Left ventricle myocardium inferior (tissue), 1 donor: ENCODE measurements at places on chromosomes 13 and 19. TPM values are rescaled to one million over a fixed set of nuclear protein-coding genes. Genes with fewer than 3 reads are reported as not detected.

The NAPA gene
- total RNA-seq = 120 TPM

The KLK4 gene
- total RNA-seq = not detected

The SPRED3 gene
- total RNA-seq = 0.71 TPM

The PGLYRP1 gene
- not detected for total RNA-seq

The PRKD2 gene
- total RNA-seq = 7.9 TPM

The GAPDHS gene
- not detected for total RNA-seq

The SBK2 gene
- total RNA-seq = 6.5 TPM

The TMTC4 gene
- 6.2 TPM for total RNA-seq

The BCAM gene
- total RNA-seq = 91.9 TPM

The ANKLE1 gene
- 0.11 TPM for total RNA-seq

The ZNF433 gene
- total RNA-seq = 3.4 TPM

GRCh38 chr13:33787051-33787591, 30.8 kb upstream of the RFC3 start:
- no peak for DNase-seq

DNA sequence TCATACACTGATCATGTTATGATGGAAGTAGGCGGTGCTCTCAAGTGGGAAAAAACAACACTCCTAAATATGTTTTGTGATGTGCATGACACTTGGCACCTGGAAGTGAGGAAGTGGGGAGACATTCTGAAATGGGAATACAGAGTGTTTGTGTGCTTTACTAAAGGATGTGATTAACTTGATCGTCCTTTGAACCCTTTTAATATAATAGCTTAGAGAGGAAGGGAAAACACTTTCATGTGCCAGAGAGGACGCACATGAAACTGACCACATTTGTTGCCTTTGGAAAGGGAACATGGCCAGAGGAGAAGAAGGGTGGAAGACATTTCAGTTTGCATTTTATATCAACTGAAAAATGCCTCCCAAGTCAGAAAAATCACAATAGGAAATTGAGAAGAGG, 31.4 kb downstream of the SMAD9 start:
- DNase-seq = no peak

DNA sequence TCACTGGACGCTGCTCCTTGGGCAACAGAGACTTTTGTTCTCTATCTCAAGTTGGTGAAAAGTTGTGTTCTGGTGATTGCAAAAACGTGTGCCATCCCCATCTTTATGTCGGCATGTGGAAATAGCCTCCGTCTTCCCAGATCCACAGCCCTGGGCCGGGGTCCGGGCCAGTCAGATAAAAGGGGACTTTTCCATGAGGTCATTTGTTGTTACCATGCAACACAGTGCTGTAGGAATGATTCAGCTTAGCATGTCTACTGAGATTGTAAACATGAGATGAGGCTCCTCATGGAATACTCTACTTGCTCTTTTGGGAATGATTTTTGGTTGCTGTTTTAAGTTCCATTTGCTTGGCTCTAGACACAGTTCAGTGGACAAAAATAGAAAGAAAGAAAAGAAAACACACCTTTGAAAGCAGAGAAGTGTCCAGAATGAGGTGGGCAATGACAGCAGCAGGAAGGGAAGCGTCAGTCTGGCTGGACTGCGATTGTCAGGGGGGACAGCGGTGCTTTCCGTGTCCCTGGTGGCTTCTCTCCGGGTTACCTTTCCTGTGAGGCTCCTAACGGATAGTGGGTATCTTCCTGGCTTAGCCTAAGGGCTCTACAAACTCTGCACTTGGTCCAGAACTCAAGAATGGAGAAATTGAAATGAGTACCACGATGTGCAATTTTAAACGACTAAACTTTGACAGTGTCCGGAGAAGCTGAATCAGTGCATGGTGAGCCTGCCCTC, 91.6 kb downstream of the TEX29 start:
- DNase-seq = no peak

DNA sequence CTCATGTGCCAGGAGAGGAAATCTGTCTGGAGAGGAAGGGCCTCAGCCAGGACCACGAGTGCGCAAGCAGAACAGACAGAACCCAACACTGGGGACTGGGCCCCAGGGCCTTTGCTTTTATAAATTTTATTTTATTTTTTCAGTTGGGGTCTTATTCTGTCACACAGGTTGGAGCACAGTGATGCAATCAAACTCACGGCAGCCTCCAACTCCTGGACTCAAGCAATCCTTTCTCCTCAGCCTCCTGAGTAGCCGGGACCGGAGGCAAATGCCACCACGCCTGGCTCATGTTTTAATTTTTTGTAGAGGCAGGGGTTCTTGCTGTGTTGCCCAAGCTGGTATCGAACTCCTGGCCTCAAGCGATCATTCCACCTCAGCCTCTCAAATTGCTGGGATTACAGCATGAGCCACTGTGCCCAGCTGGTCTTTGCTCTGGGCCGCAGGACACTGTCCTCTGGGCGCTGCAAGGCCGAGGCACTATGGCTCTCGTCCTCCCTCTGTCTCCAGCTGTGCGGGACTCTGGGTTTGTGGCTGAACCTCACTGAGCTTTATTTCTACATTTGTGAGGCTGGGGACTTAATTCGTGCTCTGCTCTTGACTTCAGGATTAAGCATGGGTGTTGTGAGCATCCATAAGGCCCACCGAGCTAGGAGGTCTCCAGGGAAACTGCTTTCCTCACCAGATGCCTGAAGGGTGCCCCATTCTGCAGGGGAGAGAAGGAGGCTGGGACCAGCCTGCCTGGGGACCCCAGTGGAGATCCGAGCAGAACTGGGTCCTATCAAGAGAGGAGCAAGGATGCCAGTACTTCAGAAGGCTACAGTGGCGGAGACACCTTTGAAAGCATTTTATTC, 144.2 kb upstream of the VSTM2B start:
- DNase-seq = no peak

- DNase-seq = no peak
Observed at GRCh38 chr19:29376855-29377354, 148.9 kb upstream of the VSTM2B start.

GRCh38 chr19:15443325-15443724, 6.4 kb downstream of the WIZ start:
- DNase-seq = no peak

- DNase-seq = no peak
Observed at GRCh38 chr13:52878831-52879230, 30.4 kb upstream of the PCDH8 start.

DNA sequence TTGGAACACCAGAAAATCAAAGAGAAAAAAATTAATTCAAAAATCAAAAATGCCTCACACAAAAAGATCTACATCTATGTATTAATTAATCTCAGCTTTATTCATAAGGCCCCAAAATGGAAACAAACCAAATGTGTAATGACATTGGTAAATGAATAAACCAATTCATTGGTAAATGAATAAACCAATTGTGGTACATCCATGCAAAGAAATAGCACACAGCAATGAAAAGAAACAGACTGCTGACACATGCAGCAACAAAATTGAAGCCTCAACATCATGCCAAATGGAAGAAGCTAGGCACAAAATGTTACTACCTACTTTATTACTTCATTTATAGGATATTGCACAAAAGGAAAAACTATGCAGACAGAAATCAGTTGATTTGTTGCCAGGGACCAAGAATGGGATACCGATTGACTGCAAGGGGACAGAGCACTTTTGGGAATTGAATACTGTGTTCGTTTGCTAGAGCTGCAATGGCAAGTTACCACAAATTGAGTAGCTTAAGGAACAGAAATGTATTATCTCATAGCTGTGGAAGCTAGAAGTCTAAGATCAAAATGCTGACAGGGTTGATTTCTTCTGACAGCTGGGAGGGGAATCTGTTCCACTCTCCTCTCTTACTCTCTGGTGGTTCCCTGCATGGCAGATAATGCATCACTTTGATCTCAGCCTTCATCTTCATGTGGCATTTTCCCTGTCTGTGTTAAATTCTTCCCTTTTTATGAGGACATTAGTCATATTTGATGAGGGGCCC, 252.8 kb downstream of the RFC3 start:
- DNase-seq = no peak

GRCh38 chr13:34816245-34816884, 125.7 kb upstream of the NBEA start:
- DNase-seq = no peak

DNA sequence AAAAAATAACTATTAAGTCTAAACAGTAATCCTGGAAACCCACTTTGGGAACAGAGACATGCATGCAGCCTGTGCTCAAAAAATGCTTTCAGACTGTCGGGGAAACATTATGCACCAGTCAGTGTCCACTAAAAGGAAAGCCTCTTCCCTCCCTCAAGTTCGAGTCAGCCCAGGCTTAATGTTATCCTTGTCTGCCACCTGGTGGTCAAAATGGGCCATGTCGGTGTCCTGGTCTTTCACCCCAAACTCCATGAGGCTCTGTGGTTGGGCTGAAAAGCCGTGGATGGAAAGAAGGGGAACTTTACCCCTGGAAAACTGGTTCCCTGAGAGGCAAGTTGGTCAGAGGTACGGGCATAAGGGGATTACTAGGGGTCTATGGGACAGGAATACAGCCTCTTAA, 88.4 kb upstream of the ZNF492 start:
- peak; percentile 22 for DNase-seq

DNA sequence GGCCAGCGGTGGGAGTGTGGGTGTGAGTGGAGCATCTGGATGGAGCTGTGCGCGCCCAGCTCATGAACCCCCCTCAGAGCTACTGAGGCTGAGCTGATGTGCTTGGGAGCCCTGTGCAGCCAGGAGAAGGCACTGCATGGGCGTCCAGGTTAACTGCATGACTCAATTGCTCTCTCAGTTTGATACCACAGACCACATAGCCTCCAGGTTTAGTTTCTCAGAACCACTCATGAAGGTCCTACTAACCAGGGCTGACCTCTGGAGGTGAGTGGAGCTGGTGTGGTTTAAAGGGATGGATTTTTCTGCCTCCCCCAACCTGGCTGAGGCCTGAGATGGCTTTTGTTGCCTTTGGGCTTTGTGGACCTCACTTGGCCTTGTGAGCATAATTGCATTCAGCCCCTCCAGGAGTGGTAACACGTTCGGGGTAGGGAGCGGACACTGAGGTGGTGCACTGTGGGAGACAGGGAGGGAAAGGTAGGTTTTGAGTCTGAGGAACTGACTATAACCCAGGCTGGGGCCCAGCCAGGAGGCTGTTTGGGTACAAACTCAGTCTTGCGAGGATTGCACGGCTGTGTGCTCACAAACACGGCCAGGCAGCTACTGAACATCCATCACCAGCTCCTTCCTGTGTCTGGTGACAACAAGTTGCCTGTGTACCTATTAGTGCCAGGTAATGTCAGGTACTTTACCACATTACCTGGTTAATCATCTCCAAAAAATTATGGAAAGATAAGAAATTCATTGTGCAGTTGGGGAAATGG, 97.5 kb downstream of the RGCC start:
- no peak for DNase-seq

DNA sequence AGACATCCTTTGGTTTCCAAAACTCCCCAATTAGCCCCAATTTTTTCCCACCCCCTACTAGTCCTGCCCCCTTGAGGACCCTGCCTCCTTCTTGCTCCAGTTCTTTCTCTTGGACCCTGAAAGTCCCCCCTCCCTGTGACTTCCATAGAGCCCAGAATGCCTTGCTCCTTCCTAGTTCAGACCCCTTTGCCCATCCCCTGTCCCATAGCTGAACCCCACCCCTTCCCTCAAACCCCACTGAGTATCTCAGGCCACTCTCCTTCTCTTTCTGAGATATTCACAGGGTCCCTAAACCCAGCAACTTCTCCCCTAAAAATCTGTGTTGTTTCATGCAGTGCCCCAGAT, 1.1 kb upstream of the LRFN1 start:
- DNase-seq = no peak

GRCh38 chr13:44004878-44005277, 125.2 kb downstream of the LACC1 start:
- DNase-seq = no peak

DNA sequence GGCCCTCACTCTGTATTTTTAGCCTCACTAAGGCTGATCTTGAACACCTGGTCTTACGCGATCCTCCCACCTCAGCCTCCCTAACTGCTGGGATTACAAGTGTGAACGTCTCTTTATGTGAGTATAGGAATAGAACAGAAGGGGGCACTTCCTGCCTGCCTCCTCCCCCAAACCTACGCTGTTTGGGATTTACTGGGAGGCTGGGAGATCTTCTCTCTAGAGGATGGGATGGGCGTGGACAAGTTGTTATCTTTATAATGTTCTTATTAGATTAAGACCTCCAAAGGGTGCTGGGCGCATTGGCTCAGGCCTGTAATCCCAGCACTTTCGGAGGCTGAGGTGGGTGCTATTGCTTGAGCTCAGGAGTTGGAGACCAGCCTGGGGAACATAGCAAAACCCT, 2.9 kb upstream of the CSNK1G2 start:
- DNase-seq = no peak

GRCh38 chr13:43448605-43449336, 338.0 kb downstream of the ENOX1 start:
- DNase-seq = no peak

- no peak for DNase-seq
Observed at GRCh38 chr13:96817336-96817941, 176.8 kb downstream of the OXGR1 start.

GRCh38 chr13:110808138-110808537, 94.6 kb downstream of the ING1 start:
- no peak for DNase-seq

DNA sequence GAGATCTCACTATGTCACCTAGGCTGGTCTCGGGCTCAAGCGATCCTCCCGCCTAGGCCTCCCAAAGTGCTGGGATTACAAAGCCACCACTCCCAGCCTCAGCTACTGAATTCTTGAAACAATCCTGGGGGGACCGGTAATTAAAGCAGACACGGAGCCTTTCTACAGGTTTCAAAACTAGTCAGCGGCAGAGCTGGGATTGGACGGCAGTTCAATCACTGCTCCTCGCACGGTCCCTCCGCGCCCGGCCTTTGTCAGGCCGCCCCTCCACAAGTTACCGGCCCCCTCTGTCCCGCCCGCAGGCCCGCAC, 229 bp downstream of the BORCS8 start:
- DNase-seq = no peak

- no peak for DNase-seq
Observed at GRCh38 chr13:27194895-27195764, 23.5 kb upstream of the USP12 start.

DNA sequence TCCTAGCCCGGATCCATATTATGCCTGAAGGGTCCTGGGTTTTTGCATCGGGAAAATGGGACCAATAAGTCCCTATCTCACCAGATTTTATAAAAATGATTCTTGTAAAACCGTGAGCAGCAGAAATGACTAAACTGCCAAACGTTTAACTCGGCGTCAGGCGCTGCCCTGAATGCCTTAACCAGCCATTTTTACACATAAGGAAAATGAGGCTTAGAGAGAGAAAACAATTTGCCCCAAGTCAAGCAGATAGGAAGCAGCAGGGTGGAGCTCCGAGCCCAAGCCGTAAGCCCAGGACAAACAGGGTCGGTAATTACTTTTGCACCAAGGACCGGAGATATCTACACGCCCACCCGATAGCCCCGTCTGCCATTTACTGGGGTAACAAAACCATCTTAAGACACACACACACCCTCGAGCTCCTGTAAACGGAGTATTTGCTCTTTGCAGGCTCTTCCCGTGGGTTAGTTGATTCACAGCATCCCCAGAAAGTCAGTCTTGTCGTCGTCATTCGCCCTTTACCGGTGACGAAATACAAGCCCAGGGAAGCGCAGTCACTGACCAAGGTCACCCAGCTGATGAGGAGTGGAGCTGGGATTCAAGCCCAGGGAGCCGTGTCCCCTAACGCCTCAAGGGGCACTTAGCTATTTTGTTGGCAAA, 16.0 kb upstream of the MRI1 start:
- no peak for DNase-seq

- DNase-seq = no peak
Observed at GRCh38 chr13:28319528-28319927, 175.4 kb downstream of the FLT1 start.

GRCh38 chr19:30556230-30556711, 184.1 kb downstream of the ZNF536 start:
- DNase-seq = no peak
